RPMI7951 (cell line): ENCODE measurements at places on chromosomes 16 and 17.

- DNase-seq, result no peak
These were observed 23.6 kb upstream of the PRSS54 start for GRCh38 chr16:58318391-58318790.

DNA sequence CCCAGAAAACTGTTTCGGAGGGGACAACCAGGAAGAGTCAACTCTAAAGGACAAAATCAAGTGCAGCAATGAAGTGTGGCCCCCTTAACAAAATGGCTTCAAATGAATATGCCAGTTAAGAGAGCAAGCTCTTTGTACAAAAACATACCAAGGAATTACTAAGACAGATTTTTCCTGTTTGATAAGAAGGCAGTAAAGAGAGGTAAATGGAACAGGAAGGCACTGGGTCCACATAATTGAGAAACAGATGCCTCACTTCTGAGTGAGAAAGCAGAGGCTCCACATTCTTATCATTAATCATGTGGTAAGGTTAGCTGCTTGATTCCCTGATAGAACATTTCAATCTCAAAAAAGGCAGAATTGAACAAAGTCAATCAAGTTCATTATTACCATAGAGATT lies 44.9 kb downstream of the MBTD1 start:
- DNase-seq, result no peak

DNA sequence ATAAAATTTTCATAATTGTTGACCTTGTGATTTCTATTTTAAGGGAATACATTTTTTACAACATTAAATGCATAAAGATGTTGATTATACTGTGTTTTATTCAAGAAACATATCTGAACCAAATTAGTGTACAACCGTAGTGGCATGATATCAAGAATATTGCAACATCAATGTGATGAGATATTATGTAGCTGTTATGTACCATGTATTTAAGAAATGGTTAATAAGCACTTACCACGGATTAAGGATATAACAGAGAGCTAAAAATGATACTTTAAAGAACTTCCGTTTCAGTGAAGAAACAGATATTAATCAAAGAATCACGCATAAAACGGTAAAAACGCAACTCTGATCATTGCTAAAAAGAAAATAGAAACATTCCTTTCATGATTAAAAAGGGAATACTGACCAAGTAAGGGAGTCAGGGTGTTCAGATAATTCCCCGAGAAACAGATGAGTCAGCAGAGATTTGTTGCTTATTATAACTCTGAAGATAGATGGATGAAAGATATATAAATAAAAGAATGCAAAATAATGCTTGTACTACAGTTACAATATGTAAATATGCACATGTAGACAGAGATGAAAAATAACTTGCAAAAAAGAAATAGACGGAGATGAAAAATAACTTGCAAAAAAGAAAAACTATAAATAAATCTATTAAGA lies 281.9 kb upstream of the MAF start:
- DNase-seq, result no peak

GRCh38 chr16:68779891-68780290 lies 42.8 kb downstream of the CDH1 start:
- no peak for DNase-seq

DNA sequence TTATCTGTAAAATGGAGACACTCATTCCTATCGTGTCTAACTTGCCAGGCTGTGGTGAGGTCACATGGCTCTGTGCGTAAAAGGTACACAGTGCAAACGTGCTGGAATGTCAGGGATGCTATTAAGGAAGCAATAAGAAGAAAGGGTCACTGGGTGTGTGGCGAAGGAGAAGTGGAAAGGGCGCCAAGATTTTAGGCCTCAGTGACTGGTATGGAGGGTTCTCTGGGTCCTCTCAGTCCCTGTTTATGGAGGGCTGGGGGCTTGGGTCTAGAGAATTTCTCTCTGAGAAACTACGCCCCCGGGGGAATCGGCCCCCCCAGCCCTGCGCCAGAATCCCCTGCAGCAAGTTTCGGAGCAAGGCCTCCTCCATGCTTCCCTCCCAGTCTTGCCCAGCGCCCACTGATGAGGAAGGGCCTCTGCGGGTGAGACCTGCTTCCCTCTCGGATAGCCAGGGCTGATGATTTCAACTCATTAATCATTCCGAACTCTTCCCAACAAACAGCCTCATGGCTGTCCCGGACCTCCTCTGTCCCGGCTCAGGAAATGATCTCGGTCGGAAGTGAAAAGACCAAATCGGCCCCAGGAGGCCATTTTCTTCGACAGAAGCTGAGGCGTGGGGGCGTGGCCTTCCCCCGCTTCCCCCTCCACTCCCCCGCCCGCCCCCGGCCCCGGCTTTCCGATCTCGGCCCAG lies 1.2 kb upstream of the HEXIM1 start:
- peak; percentile 73 for DNase-seq

GRCh38 chr16:80599466-80599865 lies 58.7 kb downstream of the DYNLRB2 start:
- DNase-seq, result peak; percentile 14

GRCh38 chr16:78844682-78845081 lies 745.2 kb downstream of the WWOX start:
- no peak for DNase-seq

DNA sequence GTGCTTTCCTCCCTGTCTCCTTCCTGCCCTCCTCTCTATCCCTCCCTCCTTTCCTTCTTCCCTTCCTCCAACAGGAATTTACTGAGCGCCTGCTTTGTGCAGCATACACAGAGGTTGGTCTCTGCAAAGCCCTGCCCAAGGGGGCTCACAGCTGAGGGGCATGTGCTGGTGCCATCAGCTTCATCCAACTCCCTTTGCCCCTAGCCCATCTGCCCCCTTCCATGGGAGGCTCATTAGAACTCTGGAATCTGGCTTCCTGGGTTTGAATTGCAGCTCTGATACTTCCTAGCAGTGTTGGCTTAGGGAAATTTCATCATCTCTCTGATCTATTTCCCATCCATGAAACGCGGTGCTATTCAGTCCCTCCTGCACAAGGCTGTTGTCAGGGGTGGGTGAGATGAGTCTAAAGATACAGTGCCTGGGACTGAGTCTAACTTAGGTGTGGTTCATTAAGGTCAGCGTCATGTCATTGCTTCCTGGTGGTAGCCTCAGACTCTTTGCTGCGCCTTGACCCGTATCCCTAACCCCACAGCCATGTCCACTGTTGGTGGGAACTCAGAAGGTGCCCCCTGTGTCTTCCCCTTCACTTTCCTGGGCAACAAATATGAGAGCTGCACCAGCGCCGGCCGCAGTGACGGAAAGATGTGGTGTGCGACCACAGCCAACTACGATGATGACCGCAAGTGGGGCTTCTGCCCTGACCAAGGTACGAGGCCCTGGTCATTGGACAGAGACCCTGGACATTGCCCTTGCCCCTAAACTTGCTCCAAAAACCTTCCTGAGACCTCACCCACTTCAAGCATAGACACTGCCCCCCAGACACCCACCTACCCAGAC lies 10.3 kb downstream of the MMP2 start:
- DNase-seq, result no peak

DNA sequence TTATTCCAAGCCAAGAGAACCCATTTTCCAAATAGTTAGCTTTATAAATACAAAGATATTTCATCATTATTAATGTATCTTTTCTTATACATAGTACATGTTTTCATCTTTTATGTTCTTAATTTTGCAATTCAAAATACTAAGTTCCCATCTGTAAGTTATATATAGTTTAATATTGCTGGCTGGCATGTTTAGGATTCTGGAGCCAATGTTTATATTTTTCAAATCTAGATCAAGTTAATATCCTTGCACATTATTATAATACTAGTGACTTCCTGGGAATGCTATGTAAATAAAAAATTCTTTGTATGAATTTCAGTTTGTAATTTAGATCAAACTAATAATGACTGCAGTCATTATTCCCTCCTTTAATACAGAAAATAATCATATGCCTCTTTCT lies 189.7 kb downstream of the CNTNAP4 start:
- no peak for DNase-seq

DNA sequence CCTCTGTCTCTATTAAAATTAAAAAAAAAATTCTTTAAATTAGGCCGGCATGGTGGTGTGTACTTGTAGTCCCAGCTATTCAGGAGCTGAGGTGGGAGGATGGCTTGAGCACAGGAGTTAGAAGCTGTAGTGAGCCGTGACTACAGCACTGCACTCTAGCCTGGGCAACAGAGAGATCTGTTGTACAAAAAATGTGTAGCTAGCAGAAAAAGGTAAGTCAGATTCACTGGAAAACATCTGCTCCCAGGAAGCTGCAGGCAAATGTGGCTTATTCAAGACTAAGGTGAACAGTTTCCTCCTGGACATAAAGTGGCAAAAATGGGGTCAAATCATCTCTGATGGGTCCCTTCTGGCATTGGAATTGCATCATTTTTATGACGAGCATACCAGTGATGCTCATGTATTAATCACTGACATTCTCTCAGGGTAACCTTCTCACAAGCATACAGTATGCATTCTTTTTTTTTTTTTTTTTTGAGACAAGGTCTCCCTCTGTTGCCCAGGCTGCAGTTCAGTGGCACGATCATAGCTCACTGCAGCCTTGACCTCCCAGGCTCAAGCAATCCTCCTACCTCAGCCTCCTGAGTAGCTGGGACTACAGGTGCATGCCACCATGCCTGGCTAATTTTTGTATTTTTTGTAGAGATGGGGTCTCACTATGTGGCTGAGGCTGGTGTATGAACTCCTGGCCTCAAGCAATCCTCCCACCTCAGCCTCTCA lies 48.7 kb downstream of the CPPED1 start:
- no peak for DNase-seq

GRCh38 chr17:58525239-58525638 lies 10.8 kb upstream of the MTMR4 start:
- DNase-seq, result peak; percentile 85

DNA sequence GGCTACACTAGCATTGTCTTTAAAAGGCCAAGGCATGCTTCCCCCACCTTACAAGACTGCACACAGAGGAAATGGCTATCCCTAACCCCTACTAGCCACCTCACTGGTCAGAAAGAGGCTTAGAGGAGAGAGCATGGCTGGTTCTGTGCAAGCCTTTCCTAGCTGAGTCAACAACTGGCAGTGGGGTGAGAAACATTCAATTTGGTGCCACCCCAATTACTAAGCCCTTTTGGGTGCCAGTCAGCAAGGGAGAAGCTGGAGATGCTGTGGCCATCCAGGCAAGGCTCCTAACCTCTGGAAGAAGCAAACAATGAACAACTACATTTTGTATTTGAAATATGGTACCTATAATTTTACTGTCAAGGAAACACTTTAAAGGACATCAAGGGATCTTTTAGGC lies 4.7 kb upstream of the KAT7 start:
- DNase-seq, result no peak
